ENCODE measurements at places on chromosomes 5 and 9. TPM values are rescaled to one million over a fixed set of nuclear protein-coding genes. Genes with fewer than 3 reads are reported as not detected.

HMMR gene
- total RNA-seq: 2.2 TPM

CRHBP gene
- 3.5 TPM for total RNA-seq

PFDN1 gene
- total RNA-seq: 31.8 TPM

DNA sequence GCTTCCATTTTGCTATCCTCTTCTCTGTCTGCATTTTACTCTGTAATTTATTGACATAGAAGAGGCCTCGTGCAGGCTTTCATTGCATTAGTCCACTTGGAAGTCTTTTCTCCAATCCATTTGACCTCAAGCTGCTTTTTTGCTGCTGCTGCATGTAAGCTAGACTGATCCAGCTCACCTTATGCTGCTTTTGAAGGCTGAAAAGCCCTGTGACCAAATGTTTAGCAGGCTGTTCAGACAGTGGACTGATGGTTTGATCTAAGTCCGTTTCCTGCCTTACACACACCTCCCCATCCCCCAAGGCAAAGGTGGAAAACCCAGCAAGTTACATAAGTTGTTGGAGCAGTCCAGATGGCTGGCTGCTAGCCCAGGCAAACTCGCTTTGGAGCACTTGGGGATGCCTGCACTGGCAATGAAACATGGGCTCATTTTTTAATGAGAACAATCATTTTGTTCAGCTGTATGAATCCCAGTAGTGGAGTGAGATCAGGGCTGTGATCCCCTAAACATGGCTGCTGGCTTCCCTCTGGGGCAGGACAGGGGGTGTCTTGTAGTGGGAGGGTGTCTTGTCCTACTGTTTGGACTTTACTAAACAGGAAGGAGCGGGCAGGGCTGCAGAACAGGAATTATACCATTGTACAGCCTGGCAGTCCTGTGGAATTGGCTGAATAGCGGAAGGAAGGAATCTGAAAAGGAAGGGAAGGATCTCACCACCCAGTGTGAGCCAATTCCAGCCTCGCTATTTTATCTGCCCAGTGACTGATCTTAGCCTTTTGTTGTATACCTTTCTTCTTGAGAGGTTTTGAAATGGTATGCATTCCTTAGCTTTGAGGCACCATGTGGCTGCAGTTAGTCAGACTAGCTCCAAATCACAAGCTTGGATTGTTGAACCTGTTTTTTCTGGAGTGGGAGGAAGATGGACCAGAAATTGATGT is 212.0 kb downstream of the ARHGAP26 start:
- H3K27ac ChIP-seq: no peak overlapping the region
- no peaks in the 10 kb centered on the region for H3K4me1 ChIP-seq
- no peak overlapping the region for H3K4me3 ChIP-seq
- H3K27me3 ChIP-seq: no peaks in the 10 kb centered on the region
- no peaks in the 10 kb centered on the region for H3K36me3 ChIP-seq

DNA sequence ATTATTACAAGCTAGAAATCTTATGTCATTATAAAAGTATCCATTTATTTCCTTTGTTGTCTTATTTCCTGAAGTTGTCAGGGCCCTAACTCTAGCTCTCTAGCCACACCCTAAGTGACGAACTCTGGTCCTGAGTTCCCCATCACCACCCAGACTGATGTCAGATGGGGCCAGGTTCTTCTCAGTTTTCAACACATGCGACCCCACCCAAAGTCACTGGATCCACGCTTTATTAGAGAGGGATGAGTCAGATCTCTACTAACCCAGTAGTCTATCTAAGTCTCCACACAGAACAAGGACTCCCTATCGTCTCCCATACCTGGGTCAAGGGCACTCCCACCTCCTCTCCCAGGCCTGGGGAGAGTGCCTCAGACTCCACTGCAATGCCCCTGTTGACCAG is 6.8 kb upstream of the FEM1C start:
- H3K4me3 ChIP-seq: no peak overlapping the region
- no peaks in the 10 kb centered on the region for H3K27me3 ChIP-seq
- no peaks in the 10 kb centered on the region for H3K36me3 ChIP-seq
- H3K4me1 ChIP-seq: no peaks in the 10 kb centered on the region
- no peak for DNase-seq

GRCh38 chr9:97788763-97789663 is 64.0 kb upstream of the FOXE1 start:
- no peaks in the 10 kb centered on the region for H3K4me1 ChIP-seq
- no peaks in the 10 kb centered on the region for H3K36me3 ChIP-seq
- H3K4me3 ChIP-seq: no peak overlapping the region
- H3K27ac ChIP-seq: no peak overlapping the region

DNA sequence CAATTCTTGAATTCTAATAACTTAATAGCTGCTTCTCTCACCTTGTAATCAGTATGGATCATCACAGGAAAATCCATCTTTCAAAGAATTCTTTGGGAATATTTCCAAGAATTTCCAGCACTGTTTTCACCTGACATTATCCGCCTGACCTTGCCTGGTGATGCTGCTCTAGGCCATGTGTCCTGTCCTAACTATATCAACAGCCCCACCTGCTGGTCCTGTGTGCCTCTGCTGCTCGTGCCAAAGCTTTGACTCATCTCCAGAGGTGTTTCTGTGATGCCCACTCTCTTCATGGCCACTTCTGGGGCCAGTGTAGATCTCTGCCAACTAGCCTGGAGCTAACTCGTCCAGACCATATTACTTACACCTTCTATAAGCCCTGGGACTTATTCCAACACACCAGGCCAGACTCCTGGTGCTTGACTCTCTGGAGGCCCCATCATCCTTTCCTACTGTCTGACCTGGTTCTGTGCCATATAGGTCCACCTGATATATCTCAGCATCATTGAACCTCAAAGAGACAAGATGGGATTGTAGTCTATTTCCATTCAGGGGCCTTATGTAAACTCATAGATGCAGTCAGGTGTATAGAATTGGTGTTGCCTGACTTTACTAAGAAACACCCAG is 67.5 kb upstream of the CKMT2 start:
- H3K4me3 ChIP-seq: no peak overlapping the region
- no peaks in the 10 kb centered on the region for H3K27me3 ChIP-seq
- no peak overlapping the region for H3K27ac ChIP-seq
- H3K36me3 ChIP-seq: no peaks in the 10 kb centered on the region
- no peak for DNase-seq

DNA sequence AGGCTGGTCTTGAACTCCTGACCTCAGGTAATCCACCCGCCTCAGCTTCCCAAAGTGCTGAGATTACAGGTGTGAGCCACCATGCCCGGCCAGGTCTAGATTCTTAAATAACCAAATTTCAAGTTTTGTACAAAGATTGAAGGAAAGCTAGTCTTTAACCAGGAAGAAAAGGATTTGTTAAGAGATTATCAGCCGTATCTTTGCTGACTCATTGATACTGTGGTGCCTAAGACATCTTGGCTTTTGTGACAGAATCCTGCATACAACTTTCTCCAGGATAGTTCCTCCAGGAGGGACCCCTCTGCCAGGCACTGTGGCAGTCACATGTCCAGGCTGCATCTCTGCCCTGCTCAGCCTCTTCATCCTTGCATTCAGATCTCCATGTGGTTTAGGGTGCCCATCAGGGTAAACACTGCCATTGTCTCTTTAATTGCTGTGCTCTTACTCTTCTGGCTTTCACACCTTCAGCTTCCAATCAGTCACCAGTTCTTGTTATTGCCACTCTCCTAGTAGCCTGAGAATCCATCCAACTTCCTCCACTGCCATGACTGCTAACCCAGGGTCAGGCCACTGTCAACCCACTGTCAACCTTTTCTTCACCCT is 10.0 kb downstream of the MAP3K1 start:
- no peak for DNase-seq
- H3K4me1 ChIP-seq: peaks cover 4% of the 10 kb centered on the region
- no peak overlapping the region for H3K27ac ChIP-seq
- no peaks in the 10 kb centered on the region for H3K27me3 ChIP-seq

DNA sequence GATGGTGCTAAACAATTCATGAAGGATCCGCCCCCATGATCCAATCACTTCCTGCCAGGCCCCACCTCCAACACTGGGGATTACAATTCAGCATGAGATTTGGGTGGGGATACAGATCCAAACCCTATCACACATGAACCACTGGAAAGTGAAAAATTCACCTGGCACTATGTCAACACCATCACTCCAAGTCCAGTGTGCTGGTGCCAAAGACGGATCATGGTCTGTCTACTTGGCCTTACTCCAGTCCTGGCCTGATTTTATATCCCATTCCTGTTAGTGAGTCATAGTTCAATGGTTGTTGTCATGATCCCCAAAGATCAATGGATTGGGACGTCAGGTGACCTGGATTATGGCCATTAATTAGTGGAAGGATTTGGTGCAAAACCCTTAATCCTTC is 147.4 kb upstream of the RPS23 start:
- DNase-seq: no peak
- no peak overlapping the region for H3K27ac ChIP-seq
- H3K27me3 ChIP-seq: no peaks in the 10 kb centered on the region
- no peaks in the 10 kb centered on the region for H3K4me1 ChIP-seq

- DNase-seq: no peak
- H3K36me3 ChIP-seq: no peaks in the 10 kb centered on the region
- no peaks in the 10 kb centered on the region for H3K4me1 ChIP-seq
- no peaks in the 10 kb centered on the region for H3K27me3 ChIP-seq
Observed at GRCh38 chr5:128271859-128272464, 188.4 kb downstream of the SLC12A2 start.

GRCh38 chr5:143331956-143332355 is 71.5 kb downstream of the NR3C1 start:
- no peak for DNase-seq
- H3K27ac ChIP-seq: no peak overlapping the region
- H3K4me1 ChIP-seq: no peaks in the 10 kb centered on the region

- H3K27ac ChIP-seq: no peak overlapping the region
- H3K4me3 ChIP-seq: no peak overlapping the region
- H3K27me3 ChIP-seq: no peaks in the 10 kb centered on the region
- H3K4me1 ChIP-seq: no peaks in the 10 kb centered on the region
- DNase-seq: no peak
- no peaks in the 10 kb centered on the region for H3K36me3 ChIP-seq
Observed at GRCh38 chr5:20556115-20556763, 568.2 kb upstream of the CDH18 start.

- H3K4me3 ChIP-seq: no peak overlapping the region
- no peak for DNase-seq
- no peaks in the 10 kb centered on the region for H3K27me3 ChIP-seq
- H3K4me1 ChIP-seq: no peaks in the 10 kb centered on the region
- no peaks in the 10 kb centered on the region for H3K36me3 ChIP-seq
- no peak overlapping the region for H3K27ac ChIP-seq
Observed at GRCh38 chr9:127075624-127076372, 46.6 kb downstream of the ANGPTL2 start.

DNA sequence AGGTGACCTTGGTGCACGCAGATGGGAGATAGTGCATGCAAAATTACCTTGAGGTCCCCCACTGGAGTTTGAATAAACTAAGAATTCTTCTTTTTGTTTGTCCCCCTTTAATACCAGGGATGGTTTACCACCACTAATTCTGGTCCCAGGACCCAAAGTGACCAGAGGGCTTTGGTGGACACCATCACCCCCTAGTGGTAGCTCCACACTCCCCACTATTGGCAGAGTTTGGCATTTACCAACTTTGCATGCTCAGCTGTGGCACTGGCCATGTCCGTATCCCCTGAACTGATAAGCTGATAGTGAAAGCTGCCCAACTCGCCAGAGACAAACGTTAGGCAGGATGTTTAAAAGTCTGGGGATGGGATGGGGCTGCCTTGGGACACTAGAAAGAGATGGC is 3.3 kb downstream of the ASTN2 start:
- no peaks in the 10 kb centered on the region for H3K4me1 ChIP-seq
- H3K36me3 ChIP-seq: no peaks in the 10 kb centered on the region
- H3K27ac ChIP-seq: no peak overlapping the region
- no peak for DNase-seq

DNA sequence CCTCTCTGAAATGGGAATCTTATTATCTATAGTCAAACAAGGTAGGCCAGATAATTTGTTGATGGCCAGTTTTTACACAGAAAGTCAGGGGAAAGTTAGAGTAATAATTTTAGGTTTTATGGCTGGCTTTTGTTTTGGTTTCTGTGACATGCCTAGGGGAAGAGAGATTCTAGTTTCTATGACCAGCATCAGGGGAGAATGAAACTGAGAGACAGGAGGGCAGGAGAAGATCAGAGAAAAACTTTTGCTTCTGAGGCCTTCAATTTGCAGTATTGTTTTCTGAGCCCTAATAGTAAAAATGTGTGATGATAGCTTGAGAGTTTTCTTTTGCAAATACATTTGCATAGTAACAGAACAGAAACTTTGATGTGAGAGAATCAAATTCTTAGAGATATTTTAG is 564.3 kb downstream of the ZNF608 start:
- no peaks in the 10 kb centered on the region for H3K4me1 ChIP-seq
- no peak overlapping the region for H3K4me3 ChIP-seq
- no peaks in the 10 kb centered on the region for H3K36me3 ChIP-seq
- no peaks in the 10 kb centered on the region for H3K27me3 ChIP-seq
- no peak for DNase-seq

DNA sequence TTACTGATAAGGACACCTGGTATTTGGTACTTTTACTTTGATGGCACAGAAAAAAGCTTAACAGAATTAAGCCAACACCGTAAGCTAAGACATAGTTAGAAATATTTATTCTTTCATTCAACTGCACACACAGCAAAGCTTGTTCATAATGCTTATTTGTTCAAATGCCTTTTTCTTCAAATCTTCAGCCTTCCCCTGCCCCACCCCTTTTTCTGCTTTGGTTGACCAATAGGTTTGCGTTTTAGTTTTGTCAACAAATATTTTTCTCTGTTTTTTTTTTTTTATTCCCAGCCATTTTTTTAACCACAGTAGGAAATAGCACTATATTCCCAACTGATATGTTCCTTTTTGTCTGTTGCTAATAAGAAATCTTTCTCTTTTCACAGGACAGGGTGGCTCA is 4.9 kb upstream of the RICTOR start:
- H3K36me3 ChIP-seq: no peaks in the 10 kb centered on the region
- no peaks in the 10 kb centered on the region for H3K27me3 ChIP-seq
- H3K4me3 ChIP-seq: no peak overlapping the region
- DNase-seq: no peak
- no peaks in the 10 kb centered on the region for H3K4me1 ChIP-seq

DNA sequence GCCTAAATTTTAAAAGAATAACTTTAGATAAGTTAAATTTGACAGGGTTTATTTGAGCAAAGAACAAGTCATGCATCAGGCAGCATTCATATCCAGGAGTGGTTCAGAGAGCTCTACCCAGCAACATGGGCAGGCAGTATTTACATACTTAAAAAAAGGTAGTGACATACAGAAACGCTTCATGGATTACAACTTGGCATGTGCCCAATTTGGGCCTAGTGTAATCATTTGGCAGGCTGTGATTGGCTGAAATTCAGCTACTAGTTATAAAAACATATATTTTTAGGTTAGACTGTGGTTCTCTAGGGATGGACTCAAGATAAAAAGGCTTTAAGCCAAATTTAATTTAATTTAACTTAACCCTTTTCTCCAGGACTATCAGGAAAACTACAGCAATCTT is 374.0 kb upstream of the ADAMTS16 start:
- H3K4me3 ChIP-seq: no peak overlapping the region
- no peaks in the 10 kb centered on the region for H3K4me1 ChIP-seq
- no peak for DNase-seq
- no peak overlapping the region for H3K27ac ChIP-seq
- no peaks in the 10 kb centered on the region for H3K36me3 ChIP-seq

Measured in aorta (tissue), 5 donors.